Effector memory CD4-positive, alpha-beta T cell (primary cell): ENCODE measurements at places on chromosomes 7 and 10.

GRCh38 chr10:33900596-33900995 is 566.1 kb upstream of the NRP1 start:
- no peak for DNase-seq

DNA sequence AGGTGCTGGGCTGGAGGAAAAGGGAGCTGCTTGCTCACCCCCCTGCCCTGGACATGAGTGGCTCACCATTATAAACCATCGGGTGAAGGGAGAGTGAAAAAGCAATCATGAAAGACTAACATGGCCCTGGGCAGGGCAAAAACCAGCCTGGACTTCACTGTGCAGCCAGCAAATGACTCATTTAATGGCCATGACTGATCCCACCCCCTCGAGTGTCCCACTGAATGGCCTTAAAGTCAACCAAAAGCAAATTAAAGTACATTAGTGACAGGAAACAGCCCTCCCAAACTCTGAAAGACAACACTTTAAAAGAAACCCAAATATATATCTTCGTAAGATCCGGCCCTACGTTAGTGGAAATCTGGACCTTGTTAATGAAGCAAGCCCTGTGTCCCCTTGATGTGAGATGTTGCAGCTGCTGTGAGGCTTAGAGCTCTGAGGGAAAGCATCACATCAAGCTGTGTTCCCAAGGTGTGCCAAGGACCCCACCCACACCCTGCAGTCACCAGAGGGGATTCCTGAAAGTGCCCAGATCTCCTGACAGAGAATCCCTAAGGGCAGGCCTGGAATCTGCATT is 31.2 kb downstream of the ADCYAP1R1 start:
- DNase-seq: no peak

GRCh38 chr7:14751461-14751860 is 151.1 kb downstream of the DGKB start:
- DNase-seq: no peak

DNA sequence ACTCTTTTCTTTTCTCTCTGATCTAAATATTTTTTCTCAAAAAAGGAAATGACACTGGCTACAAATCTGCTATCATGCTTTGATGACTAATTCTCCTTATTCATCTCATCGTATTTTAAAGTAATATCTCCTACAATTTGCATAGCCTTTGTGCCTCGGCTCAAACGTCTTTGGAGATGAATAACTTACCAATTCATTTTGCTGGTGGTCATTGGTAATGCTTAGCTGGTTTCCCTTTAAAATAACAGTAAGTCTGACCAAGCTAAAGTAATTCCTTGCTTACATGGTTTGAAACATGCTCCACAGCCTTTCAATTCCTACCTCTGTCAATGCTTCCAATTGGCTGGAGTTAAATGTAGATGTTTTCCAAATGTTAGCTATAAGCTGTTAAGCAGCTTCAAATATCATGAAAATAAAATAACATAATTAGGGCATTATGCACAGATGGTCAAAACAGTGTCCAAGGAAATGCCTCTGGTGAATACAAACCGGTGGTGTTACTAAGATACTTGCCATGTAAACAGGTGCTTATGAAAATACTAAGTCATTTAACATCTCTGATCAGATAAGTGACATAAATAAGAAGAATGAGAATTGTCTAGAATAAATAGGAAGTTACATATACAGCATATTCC is 435.0 kb downstream of the POM121L12 start:
- DNase-seq: no peak
